ENCODE measurements at places on chromosomes 12 and 14.

- DNase-seq: no peak
These were observed 87.6 kb downstream of the GALNT8 start for GRCh38 chr12:4807813-4808212.

GRCh38 chr12:48151103-48151771 lies 6.1 kb downstream of the ASB8 start:
- no peak for DNase-seq

DNA sequence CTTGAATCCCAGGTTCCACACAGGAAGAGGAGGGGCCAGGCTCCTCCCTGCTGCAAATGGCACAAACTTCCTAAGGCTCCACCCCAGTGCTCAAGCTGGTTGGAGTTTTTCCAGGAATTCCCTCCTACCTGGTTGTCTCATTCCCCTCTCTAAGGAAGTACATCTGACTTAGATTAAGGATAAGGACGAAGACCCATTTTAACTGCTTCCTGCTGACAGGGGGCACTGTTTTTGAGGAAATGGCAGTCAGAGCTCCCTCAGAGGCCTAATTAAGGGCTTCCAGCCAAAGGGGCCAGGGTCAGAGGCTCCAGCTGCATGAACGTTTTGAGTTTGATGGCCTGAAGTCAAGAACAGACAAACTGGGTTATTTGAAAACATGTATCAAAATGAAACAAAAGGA lies 1084.7 kb downstream of the SLC6A15 start:
- no peak for DNase-seq

GRCh38 chr12:7915661-7916403 lies 20.2 kb downstream of the SLC2A3 start:
- no peak for DNase-seq

- no peak for DNase-seq
These were observed 1553.8 kb upstream of the FLRT2 start for GRCh38 chr14:83975841-83976770.

GRCh38 chr14:76135722-76136121 lies 16.0 kb upstream of the GPATCH2L start:
- DNase-seq: no peak

DNA sequence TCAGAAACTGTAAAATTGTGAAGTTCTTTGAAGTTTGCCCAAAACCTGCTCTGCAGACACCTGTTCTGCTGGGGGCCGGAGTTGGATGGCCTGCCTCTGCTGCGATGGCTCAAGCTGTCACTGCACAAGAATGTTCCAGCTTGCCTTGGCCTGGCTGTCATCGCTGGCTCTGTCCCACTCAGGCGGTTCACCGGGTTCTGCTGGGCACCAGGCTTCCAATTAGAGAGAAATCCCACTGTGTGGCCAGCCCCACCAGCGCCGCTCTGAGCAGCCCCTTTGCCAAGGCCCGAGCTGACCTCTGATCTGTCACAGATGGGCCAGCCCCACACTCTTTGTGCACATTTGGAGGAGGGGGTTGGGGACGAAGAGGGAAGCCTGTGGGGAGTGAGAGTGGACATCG lies 71.7 kb upstream of the GPATCH2L start:
- no peak for DNase-seq

DNA sequence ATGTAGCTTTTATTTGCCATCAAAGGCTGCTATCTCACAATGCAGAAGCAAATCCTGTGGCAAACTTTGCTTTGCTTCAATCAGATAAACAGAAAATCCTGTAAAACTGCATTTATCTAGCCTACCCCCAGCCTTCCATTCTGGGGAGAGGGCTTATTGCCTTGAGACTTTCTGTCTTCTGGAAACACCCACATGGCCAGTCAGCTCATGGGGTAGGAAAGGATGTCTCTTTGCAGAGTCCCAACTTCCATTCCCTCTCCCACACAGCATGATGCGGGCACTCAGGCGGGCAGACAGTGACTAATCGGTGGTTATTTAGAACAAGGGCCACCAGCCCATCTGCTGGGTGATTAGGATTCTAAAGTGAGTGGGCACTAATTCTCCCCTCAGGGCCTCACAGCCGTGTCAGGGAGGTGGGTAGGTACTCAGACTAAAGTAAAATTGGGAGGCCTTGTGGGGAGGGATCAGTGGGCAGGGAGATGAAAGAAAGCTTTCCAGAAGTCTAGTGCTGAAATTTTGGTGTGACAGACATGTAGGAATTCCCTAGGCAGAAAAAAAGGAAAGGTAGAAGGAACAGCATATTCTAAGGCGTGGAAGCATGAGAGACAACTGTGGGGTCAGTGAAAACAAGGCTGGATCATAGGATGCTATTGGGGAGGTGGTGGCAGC lies 720.5 kb downstream of the VRK1 start:
- DNase-seq: no peak

DNA sequence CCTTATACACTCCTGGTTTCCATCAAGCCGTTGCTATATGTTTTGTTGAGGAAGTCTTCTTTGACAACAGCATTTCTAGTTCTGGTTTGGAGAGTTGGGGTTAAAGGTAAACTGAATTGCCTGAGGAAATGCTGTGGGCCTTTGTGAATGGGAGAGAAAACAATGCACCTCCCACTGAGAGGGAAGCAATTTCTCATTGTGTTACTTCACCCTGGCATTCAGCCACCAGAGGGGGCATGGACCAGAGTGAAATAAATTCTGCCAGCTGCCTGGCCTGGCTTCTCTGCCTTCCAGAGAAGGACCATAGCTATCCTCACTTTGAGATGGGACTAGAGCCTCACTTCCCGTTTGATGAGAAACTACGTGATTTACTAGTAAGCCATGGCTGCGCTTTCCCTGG lies 475.3 kb downstream of the EGLN3 start:
- DNase-seq: no peak

DNA sequence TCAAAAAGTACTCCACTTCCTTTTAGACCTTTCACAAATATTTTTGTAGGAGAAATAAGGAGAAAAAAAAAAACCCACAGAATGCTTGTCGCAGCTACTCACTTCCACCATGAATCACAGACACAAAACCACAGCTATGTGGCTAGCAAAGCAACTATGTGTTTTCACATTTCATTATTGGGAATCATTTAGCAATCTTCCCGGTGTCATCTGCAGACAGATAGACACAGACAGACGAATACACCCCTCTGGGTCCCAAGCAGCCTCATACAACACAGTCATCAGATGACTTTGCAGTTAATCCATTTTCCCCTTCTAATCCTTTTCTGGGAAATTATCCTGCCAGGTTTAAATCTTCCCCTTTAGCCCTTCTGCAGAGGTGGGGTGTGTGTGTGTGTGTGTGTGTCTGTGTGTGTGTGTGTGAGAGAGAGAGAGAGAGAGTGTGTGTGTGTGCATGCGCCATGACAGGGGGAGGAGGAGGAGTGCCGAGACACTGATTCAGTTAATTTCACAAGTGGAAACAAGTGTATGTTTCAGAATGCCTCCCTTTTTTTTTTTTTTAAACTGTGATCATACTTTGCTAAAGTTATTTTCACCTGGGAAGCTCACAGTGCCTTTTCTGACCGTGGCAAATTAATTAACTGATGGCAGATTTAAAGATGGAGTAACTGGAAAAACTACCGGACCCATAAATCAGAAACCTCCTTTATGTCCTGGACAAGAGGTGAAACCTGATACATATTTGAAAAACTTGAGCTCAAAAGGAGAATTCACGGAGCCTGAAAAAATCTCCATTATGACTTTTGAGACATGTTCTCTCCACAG lies 39.9 kb downstream of the LTBP2 start:
- DNase-seq: no peak

- DNase-seq: no peak
These were observed 198.2 kb downstream of the AACS start for GRCh38 chr12:125263385-125263784.

GRCh38 chr14:21069388-21070082 lies 569 bp upstream of the ARHGEF40 start:
- no peak for DNase-seq

DNA sequence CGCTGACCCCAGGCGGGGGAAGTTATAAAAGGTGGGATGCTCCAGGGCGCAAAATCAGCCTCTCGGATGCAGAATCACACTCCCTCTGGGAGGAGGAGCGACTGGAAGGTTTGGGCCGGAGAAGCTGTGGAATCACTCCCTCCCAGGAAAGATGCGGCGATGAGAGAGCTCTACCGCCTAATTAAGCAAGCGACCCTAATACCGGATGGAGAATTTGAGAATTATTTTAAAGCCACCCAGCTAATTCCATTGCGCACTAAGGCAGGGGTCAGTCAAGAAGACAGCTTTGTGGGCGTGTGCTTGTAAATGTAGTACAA lies 1.9 kb downstream of the COL2A1 start:
- DNase-seq: no peak

DNA sequence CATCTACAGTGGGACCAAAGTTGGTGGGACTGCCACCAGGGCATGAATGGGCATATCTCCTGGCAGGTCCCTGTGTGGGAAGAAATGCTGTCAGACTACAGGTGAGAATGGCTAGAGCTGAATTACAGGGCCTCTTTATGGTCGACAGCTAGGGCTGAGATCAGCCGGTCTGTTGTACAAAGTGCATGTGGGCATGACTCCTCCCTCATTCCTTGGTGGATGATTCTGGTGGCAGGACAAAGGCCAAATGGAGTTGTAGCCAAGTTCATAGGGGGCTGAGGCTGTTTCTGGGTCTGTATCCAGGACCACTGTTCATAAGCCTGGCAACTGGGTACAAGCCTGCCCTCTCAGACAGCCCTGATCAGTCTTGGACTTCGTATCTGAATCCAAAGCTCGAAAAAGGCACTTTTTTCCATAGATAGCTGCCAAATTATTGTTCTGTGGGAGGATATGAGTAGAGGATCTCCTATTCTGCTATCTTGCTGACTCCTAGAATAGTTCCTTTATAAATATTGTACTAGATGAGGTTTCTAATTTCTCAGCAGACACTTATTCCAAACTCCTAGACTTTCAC lies 460.8 kb downstream of the TMEM117 start:
- DNase-seq: no peak

DNA sequence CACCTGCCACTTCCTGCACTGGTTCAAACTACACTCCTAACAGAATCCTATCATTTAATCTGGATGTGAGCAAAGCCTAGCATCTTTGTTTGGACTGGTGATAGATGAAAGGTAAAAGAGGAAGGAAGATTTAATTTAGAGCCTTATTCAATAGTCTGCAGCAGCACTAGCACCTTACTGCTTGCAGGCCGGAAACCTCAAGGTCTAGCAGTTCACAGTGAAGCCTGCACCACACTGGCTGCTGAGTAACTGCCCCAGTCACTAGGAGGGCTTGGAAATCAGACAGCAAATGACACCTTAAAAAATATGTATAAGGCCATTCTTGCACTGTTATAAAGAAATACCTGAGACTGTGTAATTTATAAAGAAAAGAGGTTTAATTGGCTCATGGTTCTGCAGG lies 358.0 kb downstream of the DAD1 start:
- no peak for DNase-seq

GRCh38 chr12:29725587-29726320 lies 58.0 kb downstream of the TMTC1 start:
- no peak for DNase-seq

- no peak for DNase-seq
These were observed 64.2 kb downstream of the ADCK1 start for GRCh38 chr14:77864085-77864484.

- DNase-seq: no peak
These were observed 69.3 kb downstream of the EEA1 start for GRCh38 chr12:92859650-92860386.

DNA sequence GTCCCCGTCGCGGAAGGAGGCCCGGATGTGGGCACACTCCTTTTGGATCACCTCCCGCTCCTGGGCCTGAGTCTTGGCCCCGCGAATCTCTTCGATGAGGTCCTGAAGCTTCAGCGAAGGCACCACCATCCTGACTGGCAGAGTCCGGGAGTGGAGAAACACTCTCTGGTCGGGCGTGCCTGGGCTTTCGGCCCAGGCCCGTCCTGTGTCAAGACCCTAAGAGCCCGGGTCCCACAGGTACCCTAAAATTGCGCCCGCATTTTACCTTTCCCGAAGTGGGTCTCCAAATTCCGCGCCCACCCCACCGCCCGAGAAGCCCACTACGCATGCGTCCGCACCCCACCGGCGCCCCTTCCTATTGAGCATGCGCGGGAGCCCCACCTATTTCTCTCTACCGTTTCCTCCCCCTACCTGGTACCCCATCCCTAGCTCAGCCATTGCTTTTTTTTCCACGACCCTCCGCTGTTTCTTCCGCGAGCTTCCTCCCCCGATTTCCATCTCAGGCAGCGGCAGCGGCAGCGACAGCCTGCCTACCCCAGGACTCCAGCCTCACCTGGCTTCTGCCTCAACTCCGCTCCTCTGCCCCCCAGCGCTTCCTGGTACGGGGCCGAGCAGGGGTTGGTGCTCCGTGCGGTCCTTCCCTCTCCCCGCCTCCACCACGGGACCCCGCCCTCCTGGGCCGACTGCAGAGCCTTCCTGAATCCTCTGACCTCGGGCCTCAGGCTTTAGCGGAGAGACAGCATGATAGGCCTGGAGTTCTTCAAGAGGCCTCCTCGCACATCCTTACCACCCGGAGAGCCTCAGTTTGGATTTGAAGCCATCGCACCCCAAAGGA lies at the start of gene AP1G2:
AP1G2 (minus strand) TSS at position 606 of the 835 bp plus-strand sequence; CDS start at position 129, 477 bp downstream.
- peak; percentile 64 for DNase-seq

DNA sequence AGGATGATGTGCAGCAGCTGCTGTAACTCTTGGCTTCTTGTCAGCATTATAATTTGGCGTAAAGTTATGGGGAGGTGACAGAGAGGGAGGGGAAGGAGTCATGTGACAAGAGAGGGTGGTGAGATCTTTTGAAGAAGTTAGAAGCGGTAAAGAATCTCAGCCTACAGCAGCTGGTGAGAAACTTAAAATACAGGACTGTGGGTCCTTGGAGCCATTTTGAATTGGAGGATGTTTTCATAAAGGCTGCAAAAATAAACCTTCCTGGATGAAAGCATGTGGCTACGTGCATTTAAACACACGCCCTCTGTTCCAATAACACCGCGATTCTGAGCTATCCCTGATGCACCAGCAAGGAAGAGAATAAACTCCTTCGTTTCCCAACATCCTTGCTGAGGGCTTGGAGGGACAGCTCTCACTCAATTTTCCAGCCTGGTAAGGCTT lies 133.7 kb downstream of the TMEM30B start:
- no peak for DNase-seq

DNA sequence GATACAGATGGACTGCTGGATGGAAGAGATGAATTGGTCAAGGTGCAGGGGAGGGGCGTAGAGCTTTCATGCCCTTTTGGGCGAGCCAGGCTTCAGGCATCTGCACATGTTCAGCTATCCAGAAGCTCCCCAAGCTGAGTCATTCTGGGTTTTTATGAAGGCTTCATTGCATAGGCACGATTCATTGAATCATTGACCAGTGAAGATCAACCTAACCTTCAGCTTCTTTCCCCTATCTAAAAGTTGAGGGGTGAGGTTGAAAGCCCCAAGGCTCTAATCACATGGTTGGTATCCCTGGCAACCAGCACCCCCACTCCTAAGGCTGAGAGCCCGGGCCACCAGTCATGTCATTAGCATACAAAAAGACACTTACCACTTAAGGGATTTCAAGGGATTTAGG lies 36.3 kb downstream of the RPS29 start:
- DNase-seq: no peak

DNA sequence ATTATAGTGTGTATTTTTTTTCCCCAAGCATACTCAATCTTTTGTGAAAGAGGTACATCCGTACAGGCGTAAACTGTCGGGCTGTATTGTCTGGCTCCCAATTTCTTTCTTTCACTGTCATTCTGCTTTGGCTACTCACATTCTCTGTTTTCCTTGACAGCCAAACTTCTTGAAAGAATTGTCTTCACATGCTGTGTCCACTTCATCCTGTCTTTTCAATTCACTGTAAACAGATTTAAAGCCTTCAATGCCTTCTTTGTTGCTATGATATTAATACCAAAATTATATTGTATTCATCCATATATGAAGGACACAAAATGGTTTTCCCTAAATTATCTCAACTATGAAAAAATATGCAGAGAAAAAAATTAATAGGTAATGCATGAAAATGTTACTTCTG lies 6.0 kb upstream of the ATP23 start:
- DNase-seq: no peak
